ENCODE measurements at places on chromosomes 7 and 10. TPM values are rescaled to one million over a fixed set of nuclear protein-coding genes. Genes with fewer than 3 reads are reported as not detected.

DNA sequence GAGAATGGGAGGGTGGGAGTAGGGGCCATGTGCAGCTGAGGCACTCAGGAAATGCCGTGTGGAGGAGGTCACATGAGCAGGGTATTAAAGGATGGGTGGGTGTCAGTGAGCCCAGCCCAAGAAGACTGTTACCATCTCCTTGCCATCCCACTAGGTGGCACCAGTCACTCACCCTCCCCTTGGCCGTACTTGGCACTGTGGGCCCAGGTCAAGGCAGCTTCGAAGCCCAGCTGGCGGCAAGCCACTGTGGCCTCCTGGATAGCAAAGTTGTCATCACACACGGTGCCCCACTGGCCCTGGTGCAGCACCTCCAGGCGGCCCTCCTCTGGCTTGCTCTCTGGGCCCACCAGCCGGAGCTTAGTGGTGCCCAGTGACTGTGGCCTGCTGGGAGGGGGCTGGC is 5.4 kb downstream of the LOXL4 start:
- no peaks in the 10 kb centered on the region for H3K27me3 ChIP-seq
- H3K27ac ChIP-seq = no peak overlapping the region
- no peaks in the 10 kb centered on the region for H3K36me3 ChIP-seq
- no peak overlapping the region for H3K4me3 ChIP-seq

DNA sequence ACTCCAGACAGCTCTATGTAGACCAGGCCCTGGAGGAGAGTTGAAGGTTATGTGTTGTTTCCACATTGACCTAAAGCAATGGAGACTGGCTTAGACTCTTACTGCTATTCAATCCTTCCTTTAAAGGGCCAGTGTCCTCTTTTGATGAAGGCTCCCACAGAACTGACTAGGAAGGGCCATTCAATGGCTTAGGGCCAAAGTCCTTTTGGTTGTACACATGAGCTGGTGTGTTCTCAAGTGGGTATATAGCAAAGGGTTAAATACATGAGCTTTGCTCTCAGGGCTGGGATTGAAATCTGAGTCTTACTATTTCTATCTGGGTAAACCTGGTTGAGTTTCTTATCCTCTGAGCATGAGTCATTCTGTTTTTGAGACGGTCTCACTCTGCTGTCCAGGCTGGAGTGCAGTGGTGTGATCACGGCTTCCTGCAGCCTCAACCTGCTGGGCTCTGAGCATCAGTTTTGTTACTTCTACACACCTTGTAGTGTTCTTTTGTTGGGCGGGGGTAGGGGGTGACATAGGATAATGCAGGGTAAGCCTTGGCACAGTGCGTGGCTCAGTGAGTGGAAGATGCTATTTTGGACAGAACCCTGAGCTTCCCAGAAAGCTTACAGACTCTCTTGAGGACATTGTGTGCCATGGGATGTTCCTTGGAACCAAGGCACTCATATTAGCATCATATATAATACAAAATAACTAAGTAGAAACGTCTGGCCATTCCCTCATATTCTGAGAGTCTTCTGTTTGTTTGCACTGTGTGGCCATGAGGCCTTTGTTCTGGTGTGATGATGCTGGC is 90.1 kb downstream of the ABCC2 start:
- H3K36me3 ChIP-seq = no peaks in the 10 kb centered on the region
- no peaks in the 10 kb centered on the region for H3K4me1 ChIP-seq
- no peak overlapping the region for H3K27ac ChIP-seq

DNA sequence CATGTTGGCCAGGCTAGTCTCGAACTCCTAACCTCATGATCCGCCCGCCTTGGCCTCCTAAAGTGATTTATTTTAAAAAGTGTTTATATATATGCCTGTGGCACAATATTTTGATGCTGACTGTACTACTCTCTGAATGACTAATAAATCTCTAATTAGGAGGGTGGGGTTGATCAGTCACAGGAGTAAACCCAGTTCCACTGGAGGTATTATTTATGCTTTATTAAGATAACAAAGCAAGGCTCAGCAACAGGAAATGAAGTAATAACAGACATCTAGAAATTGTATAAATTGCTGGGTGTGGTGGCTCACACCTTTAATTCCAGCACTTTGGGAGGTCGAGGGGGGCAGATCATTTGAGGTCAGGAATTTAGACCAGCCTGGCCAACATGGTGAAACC is 26.0 kb upstream of the MCU start:
- DNase-seq = no peak
- no peaks in the 10 kb centered on the region for H3K27me3 ChIP-seq
- no peaks in the 10 kb centered on the region for H3K36me3 ChIP-seq
- H3K4me1 ChIP-seq = no peaks in the 10 kb centered on the region
- H3K4me3 ChIP-seq = no peak overlapping the region

The CCL26 gene
- not detected for polyA plus RNA-seq

- H3K27ac ChIP-seq = peak within 1 kb of the TSS; percentile 80
- peak within 1 kb of the TSS; percentile 99 for H3K4me3 ChIP-seq
- no peaks in the 10 kb centered on the region for H3K36me3 ChIP-seq
- peak; percentile 95 for DNase-seq
Measured at GRCh38 chr7:99325592-99326407, at the start of gene ARPC1A. Gene ARPC1A (plus strand): TSS chr7:99325898. CDS start chr7:99333354, 7,456 bp downstream.

DNA sequence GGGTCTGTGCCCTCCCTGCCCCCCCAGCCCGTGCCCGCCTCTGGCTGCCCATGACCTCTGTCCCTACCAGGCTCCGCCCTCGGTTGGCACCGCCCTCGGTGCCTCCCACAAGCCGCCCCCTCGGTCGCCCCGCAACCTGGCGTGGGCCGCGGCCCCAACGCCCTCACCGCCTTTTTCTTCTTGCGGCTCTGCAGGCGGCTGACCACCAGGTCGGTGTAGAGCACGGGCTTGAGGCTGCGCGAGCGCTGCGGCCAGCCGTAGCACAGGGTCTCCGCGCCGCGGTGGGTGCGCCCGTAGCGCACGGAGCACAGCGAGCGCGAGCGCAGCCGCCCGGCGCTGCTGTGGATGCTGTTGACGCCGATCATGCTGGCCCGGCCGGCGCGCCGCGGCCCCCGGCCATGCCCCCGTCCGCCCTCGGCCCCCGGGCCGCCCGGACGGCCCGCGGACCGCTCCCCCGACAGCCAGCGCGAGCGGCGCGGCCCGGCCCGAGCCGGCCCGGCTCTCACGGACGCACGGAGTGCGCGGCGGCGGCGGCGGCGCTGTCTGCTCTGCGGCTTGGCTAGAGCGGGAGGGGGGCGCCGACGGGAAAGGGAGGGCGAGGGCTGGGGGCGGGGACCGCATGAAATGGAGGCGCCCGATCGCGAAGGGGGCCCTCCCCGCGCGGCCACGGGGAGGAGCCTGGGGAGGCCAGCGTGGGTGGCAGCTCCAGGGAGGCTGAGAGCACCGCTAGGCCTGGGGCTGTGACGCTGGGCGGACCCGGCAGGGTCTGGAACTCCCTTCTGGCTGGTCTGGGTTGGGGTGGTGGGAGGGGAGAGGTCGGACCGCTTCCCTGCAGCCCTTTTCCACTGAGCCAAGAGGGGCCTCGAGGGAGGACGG is 9.6 kb downstream of the PSD start:
- no peaks in the 10 kb centered on the region for H3K27me3 ChIP-seq
- peaks cover 33% of the 10 kb centered on the region for H3K4me1 ChIP-seq
- no peak overlapping the region for H3K4me3 ChIP-seq

The CPA1 gene
- polyA plus RNA-seq = not detected

- DNase-seq = no peak
- no peak overlapping the region for H3K4me3 ChIP-seq
- no peaks in the 10 kb centered on the region for H3K27me3 ChIP-seq
- no peaks in the 10 kb centered on the region for H3K36me3 ChIP-seq
- peaks cover 10% of the 10 kb centered on the region for H3K4me1 ChIP-seq
- no peak overlapping the region for H3K27ac ChIP-seq
Measured at GRCh38 chr7:45161138-45161537, 3.5 kb downstream of the RAMP3 start.

The RPP30 gene
- polyA plus RNA-seq = 28.2 TPM

The TRPV6 gene
- polyA plus RNA-seq = not detected

DNA sequence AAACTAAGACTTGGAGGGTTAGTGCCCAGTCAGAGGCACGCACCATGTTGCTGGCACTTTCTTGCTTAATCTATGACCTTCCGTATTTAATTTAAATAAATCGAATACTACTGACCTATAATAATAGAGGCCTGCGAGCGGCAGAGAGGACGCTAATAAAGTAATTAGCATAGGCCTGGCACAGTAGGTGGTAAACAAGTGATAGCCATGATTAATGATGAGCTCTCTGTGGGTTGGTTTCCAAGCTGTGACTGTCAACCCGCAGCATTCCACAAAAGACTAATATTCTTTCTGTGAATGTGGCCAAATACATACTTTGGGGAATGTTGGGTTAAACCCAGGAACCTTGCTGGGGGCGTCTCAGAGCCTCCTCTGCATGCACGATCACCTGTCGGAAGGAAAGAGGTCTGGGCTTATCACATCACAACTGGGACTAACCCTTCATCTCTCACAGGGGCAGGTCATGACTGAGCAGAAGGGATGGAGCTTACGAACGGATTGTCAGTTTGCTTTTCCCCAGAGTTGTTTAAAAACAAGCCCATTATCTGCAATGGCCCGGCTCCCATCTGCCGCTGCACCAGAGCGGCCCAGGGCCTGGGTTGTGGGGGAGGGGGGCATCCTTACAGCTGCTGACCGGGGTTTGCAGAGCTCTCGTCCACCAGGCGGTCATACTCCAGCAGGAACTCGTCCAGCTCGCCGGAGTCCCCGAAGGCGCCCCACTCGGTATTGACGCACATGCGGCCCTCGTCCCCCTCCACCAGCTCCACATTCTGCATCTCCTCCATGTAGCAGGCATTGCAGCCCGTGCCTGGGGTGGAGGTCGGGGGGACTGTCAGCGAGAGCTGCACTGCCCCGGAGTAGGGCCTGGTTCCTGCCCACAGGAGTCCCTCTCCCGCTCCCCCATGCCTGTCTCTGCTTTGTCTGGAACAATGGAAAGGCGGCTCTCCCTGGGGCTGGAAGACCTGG is 6.2 kb upstream of the MYL7 start:
- H3K4me3 ChIP-seq = no peak overlapping the region
- H3K4me1 ChIP-seq = peaks cover 13% of the 10 kb centered on the region
- H3K36me3 ChIP-seq = no peaks in the 10 kb centered on the region
- no peak overlapping the region for H3K27ac ChIP-seq
- H3K27me3 ChIP-seq = peaks cover 12% of the 10 kb centered on the region

DNA sequence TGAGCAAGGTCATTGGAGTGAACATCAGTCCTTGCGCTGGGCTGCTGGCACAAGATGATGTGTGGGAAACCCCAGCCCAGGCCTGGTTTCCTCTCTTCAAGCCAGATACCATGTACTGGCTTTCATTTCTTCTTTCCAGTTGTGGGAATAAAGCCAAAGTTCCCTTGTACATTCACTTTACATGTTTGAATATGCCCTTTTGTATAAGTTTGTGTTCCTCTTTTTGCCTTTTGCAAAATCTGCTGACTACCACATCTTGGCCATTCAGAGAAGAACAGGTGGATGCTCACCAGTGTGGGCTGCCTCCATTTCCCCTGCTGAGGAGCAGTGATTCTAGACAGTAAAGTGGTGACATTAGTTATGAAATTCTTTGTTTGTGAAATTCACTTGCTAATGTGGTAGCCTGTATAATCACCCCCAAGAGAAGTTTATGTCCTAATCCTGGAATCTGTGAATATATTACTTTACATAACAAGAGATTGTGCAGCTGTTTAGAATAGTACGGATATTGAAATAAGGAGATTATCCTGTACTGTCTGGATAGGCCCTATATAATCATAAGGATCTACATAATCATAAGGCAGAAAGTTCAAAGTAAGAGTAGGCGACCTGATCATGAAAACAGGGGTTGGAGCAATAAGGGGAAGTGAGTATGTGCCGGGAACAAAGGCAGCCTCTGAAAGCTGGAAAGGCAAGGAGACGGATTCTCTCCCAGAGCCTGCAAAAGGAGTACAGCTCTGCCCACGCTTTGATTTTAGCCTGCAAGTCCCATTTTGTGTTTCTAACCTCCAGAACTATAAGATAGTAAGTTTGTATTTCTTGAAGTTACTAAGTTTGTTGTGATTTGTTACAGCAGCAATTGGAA is 18.8 kb upstream of the AOAH start:
- peaks cover 9% of the 10 kb centered on the region for H3K4me1 ChIP-seq
- H3K27ac ChIP-seq = no peak overlapping the region
- no peaks in the 10 kb centered on the region for H3K36me3 ChIP-seq

DNA sequence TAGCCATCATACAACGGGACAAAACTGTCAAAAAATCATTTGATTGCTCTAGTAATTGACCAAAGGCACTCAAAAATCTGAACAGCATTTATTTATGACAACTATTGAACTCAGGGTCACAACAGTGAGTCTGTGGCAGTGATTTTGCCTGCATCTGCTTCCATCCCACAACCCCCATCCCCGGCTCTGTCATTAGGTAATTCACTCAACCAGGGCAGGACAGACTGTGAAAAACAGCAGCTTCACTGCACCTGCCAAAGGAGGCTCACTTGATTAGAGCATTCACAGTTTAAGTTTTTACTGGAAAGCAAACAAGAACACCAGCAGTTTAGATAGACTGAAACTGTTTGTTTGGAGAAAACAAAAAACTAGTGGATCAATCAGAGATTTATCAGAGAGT is 22.2 kb downstream of the NRCAM start:
- no peak overlapping the region for H3K27ac ChIP-seq
- no peak overlapping the region for H3K4me3 ChIP-seq
- no peaks in the 10 kb centered on the region for H3K36me3 ChIP-seq
- DNase-seq = no peak
- H3K27me3 ChIP-seq = no peaks in the 10 kb centered on the region

The HABP2 gene
- not detected for polyA plus RNA-seq

GRCh38 chr7:69192134-69192533 is 406.1 kb upstream of the AUTS2 start:
- H3K27me3 ChIP-seq = no peaks in the 10 kb centered on the region
- H3K4me3 ChIP-seq = no peak overlapping the region
- H3K4me1 ChIP-seq = no peaks in the 10 kb centered on the region
- no peak overlapping the region for H3K27ac ChIP-seq

The LANCL2 gene
- 3.5 TPM for polyA plus RNA-seq

DNA sequence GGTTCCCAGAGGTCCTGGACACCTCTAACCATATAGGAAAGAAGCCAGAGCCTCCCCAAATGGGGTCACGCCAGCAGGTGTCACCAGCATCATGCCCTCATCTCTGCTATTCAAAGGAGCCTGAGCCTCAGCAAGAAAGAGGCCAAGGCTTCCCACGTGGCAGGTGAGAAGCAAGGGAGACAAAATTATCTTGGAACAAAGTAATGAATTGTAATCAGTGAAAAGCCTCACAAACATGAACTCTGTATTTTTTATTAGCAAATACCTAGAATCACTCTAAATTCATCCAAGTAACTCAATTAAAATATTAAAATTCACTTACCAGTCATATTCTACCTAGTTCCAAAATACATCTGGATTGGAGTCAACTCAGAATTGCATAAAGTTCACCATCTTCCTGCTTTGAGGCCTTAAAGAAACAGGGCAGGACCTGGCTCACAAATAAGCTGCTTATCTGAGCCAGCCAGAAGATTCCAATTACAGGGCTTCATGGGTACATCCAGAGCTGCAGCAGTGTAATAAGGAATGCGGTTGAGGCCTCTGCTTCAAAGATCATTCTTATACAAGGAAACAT is 68.7 kb downstream of the SGMS1 start:
- H3K27me3 ChIP-seq = no peaks in the 10 kb centered on the region
- H3K36me3 ChIP-seq = no peaks in the 10 kb centered on the region
- DNase-seq = no peak
- no peak overlapping the region for H3K27ac ChIP-seq
